Muscle of back (tissue), 13 donors: ENCODE measurements at places on chromosomes 6 and 20.

DNA sequence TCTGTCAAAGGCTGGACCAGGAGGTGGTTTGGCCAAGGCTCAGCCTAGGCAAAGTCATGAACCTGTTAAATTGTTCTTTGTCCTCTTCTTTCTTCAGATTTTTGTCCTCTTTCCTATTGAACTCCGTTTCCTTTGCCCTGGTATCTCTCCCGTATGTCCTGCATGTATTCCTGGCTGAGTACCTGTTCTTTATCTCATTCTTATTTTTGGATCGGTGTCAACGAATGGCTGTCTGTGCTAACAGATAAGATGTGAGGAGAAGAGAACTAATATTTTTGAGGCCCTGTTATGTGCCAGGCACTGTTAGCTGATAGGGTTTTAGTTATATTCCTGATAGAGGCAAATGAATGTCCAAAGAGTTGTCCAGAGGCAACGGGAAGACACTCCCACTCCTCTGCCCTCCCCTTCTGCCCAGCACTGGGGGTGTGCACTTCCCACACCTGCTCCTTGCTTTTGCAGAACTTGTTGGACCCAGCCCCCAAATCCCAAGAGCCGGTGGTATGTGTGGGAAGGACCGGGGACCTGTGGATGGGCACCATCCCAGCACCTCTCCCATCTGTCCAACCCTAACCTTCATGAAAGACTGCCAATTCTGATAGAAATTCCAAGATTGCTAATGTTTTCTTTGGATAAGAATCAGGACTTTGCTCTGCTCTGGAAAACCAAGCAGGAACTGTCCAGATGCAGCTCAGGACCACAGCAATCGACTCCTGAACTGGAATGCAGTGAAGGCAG lies 20.6 kb downstream of the MMP24OS start:
- DNase-seq = no peak

- no peak for DNase-seq
Observed at GRCh38 chr6:1498491-1499113, 109.2 kb downstream of the FOXF2 start.

DNA sequence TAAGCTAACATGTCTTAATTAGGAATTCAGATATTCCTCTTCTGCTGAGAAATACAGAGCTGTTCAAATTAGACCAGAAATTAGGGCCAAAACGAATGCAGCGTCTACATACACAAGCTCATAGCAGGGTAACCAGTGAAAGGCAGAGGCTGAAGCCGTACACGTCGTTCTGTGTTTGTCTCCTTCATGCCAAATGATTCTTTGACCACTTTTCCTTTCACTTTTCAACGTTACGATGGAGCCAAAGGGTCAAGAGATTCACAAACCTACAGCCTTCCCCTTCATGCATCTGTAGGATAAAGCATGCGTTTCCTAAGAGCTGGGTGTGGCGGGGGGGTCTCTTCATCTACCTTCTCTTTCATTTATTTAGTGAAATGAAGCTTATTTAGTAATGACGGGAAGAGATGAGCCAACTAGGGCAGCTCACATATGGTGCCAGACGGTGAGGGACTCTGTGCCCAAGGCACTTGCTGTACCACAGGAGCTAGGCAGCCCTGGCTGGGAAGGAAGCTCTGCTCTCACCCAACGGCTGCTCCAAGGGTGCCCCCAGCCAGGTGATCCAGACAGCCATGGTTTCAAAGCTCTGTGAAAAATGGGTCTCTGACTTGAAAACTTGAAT lies 178.0 kb downstream of the ATXN1 start:
- DNase-seq = no peak

- DNase-seq = no peak
Observed at GRCh38 chr6:16354692-16355091, 116.3 kb downstream of the GMPR start.
